ENCODE measurements at places on chromosomes 2 and 18. TPM values are rescaled to one million over a fixed set of nuclear protein-coding genes. Genes with fewer than 3 reads are reported as not detected.

INPP5D gene
- 43.3 TPM for total RNA-seq

HAUS1 gene
- total RNA-seq = 60.6 TPM

ZNF521 gene
- 166 TPM for total RNA-seq

SEMA4C gene
- 13.1 TPM for total RNA-seq

TMEM37 gene
- total RNA-seq = 2.9 TPM

ECEL1 gene
- total RNA-seq = not detected

LRRTM1 gene
- total RNA-seq = not detected

TRIM43 gene
- total RNA-seq = not detected

ATP6V1B1 gene
- 0.77 TPM for total RNA-seq

IGFBP2 gene
- 229 TPM for total RNA-seq

TMEM247 gene
- total RNA-seq = not detected

TMEM18 gene
- 23.7 TPM for total RNA-seq

CASP10 gene
- total RNA-seq = 37.6 TPM

IL1F10 gene
- total RNA-seq = not detected

GNLY gene
- not detected for total RNA-seq

DNAJC27 gene
- 3.2 TPM for total RNA-seq

ITGB6 gene
- total RNA-seq = not detected

All from endothelial cell of umbilical vein (primary cell).